NCI-H1436 treated with DMSO at 0.1 percent for 48 hours (cell line): ENCODE measurements at places on chromosomes 3 and 15.

DNA sequence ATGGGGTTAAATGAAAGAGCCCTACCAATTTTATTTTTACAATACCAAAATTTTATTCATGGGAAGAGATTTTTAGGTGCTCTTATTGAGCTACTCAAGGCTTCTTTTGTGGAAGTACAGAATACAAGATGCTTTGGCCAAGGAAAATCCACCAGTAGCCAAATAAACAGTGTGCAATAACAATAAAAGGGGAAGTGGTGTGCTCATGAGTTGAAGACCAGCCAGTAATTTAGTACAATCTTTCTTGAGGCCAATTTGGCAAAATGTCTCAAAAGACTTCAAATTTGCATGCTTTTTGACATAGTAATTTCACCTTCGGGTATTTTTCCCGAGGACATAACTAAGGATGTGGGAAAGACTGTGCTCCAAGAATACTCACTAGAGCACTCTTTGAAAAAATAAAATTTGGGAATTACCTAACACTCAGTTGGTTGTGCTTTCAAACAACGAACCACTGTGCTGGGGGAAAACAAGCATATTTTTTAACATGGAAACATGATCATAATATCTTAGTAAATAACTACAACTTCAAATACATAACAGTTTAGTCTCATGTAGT, 294.0 kb downstream of the DIPK2A start:
- DNase-seq, result no peak

GRCh38 chr3:44962621-44963393, 13.2 kb downstream of the ZDHHC3 start:
- no peak for DNase-seq

- no peak for DNase-seq
Measured at GRCh38 chr3:51389423-51390183, 1.5 kb upstream of the RBM15B start.

- no peak for DNase-seq
Measured at GRCh38 chr15:95624100-95624499, 706.4 kb upstream of the NR2F2 start.

DNA sequence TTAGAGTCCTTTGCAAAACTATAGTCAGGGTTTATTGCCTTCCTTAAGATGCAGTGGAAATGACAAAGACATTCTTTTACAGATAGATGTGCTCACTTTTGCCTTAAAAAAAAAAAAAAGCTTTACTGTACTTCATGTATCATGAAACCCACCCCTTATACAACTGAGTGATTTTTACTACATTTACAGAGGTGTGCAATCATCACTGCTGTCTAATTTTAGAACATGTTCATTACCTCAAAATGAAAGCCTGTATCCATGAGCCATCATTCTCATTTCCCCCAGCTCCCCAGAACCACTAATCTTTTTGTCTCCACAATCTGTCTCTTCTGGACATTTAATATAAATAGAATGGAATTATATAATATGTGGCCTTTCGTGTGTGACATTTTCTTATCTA, 111.9 kb downstream of the NR1I2 start:
- no peak for DNase-seq

- DNase-seq, result no peak
Measured at GRCh38 chr3:106703524-106703923, 673.7 kb upstream of the CCDC54 start.

DNA sequence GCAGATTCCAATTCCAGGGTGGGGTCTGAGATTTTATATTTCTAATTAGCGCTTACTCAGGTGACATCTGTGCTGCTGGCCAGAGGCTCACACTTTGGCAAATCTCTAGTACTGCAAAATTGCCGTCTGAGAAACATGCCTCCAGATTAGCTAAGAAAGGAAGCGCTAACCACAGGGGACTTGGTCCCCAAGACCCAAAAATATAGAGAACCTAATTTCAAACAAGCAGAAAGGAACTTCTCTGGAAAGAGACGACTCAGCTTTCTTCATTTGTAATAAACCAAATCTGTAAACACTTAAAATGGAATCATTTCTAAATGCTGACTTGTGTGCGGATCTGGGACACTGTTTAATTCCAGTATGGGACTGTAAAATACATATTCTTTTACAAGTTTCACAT, 55.7 kb downstream of the B3GNT5 start:
- DNase-seq, result no peak

GRCh38 chr15:31328428-31328968, 1.9 kb downstream of the KLF13 start:
- DNase-seq, result no peak

- DNase-seq, result no peak
Measured at GRCh38 chr3:150786791-150787190, 23.8 kb upstream of the SIAH2 start.

- DNase-seq, result no peak
Measured at GRCh38 chr3:114770874-114771273, 376.2 kb downstream of the ZBTB20 start.

DNA sequence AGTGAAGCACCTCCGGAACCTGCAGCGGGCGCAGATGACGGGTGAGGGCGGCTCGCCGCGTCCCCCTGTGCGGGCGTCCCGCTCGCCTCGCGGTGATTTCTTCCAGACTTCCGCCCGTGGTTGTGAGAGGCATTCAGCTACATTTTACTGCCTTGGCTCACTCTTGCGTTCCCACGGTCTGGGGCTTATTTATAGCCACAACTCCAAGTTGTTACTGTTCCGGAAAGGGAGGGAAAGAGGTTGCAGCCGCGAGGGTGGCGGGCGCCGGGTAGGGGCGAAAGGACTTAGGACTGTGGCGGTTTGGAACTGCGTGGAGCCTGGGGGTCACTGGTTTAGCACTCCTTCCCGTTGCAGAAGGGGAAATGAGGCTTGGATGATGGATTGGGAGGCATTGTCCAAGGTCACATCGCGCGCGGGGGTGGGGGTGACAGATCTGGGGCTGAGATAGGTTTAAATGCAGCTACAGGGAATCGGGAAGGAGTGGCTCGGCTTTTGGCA, 1.1 kb downstream of the HES1 start:
- DNase-seq, result no peak

DNA sequence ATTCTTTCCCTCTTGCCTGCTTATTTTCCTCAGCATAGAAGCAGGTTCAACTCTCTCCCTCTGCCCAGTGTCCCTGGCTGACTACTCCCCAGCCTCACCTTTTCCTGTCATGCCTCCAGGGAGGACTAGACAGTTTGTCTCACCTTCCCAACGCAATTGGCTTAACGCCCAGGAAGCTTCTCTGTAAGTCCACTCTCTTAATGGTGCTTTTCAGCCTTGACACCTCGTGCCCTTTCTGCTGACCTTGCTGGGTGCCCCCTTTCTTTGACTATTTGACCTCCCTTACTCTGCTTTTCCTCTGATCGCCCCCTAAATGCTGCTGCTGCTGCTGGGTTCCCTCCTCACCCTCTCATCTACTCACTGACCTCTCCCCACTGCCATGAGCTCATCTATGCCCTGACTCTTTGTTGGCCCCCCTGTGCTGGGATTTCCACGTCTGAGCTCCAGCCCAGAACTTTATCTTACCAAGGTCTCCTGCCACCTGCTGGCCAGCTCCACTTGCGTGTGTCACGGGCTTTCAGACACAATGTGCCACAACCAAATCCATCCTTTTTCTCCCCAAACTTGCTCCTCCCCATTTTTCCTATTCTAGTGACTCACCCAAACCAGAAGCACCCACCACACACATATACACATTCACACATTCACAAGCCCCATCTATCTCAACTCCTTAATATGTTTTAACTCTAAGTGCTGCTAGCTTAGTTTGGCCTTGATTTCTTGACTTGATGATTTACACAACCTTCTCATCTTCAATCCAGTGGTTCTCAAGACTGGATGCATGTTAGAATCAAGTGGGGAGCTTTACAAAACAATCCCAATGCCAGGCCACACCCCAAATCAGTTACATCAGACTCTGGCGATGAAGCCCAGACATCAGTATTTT, 16.6 kb downstream of the EPB42 start:
- DNase-seq, result no peak

DNA sequence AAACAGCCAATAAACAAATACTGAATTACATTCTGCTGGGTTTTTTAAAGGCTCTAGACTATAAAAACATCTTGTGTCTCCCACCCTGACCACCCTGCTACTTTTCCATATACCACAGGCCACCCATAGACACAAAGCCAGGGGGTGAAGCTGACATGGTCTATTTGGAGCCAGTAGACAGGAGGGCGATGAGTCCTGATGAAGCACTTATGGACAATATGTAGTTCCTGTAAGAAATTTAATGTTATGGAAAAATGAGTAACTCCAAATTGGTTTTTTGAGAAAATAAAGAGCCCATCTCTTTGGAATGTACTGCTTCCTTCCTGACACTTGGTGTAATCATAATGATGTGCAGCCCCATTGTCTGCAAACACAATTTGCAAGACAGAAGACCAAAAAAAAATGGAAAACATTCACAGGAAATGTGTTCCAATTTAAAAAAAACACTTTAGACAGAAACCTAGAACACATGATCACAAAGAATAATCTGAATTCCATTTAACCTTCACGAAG, 11.8 kb downstream of the SSR3 start:
- no peak for DNase-seq

- DNase-seq, result no peak
Measured at GRCh38 chr3:4426782-4427344, 40.2 kb downstream of the SUMF1 start.

- no peak for DNase-seq
Measured at GRCh38 chr3:23940775-23941174, 4.3 kb upstream of the NR1D2 start.

GRCh38 chr15:38168467-38169070, 84.1 kb upstream of the SPRED1 start:
- no peak for DNase-seq

- peak; percentile 26 for DNase-seq
Measured at GRCh38 chr15:48285329-48286214, 45.7 kb upstream of the DUT start.

DNA sequence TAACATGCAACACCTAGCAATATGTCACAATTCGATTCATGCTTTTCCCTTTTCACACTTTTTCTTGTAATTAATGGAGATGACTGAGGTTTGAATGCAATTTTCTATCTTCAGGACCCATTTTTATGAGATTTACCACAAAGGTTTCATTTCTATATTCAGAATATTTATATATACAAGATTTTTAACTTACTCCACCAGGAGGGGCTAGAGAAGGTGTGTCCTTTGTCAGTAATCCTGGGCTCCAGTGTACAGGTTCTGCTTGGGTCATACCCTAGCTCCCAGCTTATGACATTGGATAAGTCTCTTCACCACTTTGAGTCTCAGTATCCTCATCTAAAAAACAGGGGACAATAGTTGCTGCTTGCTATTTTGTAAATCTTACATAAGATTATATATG, 95.7 kb upstream of the SLC24A5 start:
- no peak for DNase-seq

DNA sequence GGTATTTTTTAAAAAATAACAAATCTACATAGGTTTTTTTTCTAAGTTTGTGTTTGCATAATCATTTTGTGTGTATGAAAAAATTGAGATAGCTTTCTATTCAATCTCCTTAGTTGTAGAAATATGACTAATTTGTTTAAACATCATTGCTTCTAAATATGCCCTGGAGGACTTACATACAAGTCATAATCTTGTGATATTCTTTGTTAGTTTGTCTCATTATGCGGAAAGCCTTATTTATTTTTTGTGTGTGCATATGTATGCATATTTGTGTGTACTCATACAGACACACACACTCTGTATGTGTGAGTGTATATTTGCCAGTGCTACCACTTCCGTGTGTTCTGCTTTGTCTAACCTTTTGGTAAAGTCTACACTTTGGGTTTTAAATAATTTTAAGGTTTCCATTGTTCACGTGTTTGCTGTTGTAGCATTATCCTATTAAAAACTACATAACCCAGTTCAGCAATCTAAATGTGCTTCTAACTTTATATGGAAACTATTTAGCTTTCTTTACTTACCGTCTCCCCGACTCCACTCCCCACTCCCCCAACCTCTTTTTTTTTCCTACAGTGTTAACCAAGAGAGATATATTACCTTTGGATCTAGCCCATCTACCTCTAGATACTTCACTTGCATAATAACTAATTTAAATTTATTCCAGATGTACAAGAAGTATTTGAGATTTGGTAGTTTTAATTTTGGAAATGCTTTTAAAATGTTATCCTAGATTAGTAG, 111.7 kb downstream of the FNDC3B start:
- no peak for DNase-seq

DNA sequence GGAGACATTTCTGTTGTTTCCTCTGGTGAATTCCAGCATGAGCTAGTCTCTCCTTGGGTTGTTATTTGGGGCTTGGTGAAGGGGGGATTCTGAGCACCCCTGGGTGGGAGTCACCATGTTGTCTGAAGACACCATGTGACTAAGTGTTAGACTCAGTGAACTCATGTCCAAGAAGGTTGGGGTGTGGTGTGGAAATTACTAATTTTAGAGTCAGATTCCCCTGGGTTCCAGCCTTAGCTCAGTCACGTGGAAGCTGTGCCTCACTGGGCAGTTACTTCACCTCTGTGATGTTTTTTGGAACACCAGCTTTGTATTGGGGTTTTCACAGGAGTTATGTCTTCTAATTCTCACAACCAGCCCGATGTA, 171.5 kb downstream of the RPLP1 start:
- no peak for DNase-seq

DNA sequence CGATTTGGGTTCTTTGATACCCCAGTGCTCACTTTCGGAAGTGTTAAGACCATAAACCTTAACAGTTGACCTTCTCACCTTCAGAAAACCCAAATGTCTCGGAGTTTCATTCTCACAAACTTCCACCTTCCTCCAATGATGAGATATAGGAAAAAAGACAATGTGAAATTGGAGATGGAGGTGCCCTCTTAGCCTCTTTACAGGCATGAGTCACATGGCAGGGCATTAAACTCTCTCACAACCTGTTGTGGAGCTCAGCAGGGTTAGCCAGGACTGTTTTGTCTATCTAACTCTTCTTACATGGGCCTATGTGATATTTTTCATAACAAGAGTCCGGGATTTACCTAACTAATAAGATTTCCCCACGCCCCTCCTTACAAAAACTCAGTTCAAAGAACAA, 10.7 kb downstream of the AGTR1 start:
- DNase-seq, result no peak

DNA sequence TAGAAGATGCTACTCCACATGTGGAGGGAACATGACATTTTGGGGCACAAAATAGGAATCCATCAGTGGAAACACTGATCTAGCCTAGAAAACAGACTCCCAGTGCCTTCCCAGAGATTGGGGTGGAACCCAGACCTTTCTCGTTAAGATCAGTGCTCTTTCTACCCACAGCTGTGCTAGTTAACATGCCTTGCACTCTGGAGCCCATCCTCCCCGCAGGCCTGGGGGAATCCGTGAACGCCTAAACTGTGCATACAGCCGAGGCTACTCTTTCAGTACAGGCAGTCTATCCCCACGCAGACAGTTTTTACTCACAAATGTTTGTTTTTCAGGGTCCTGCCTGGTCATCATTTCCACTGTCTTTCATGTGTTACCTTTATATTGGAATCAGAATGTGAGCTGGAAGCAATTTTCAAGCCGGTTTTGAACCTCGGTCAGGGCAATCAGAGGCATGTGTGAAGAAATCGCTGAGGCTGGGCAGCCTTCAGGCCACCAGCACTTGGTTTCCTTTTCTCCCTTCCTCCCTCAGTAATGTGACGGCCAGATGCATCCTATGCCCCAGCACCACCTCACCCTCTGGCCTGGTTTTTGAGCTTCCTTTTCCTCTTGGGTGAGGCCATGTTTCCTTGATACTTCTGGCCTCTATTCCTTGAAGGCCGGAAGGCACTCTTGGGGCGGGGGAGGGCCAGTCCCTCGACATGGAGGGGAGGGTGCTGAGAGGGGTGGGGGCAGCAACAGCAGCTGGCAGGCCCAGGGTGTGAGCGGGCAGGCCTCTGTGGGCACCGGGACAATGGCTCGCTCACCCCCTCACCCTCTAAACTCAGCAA, 123.6 kb upstream of the GALNT15 start:
- DNase-seq, result no peak
